Common myeloid progenitor, CD34-positive (primary cell): ENCODE measurements at places on chromosomes 7 and 10.

GRCh38 chr7:141610671-141611070 is 59.5 kb downstream of the AGK start:
- DNase-seq, result no peak
- H3K27me3 ChIP-seq, result no peaks in the 10 kb centered on the region
- no peak overlapping the region for H3K27ac ChIP-seq
- H3K4me1 ChIP-seq, result no peaks in the 10 kb centered on the region
- H3K36me3 ChIP-seq, result peaks cover 14% of the 10 kb centered on the region

DNA sequence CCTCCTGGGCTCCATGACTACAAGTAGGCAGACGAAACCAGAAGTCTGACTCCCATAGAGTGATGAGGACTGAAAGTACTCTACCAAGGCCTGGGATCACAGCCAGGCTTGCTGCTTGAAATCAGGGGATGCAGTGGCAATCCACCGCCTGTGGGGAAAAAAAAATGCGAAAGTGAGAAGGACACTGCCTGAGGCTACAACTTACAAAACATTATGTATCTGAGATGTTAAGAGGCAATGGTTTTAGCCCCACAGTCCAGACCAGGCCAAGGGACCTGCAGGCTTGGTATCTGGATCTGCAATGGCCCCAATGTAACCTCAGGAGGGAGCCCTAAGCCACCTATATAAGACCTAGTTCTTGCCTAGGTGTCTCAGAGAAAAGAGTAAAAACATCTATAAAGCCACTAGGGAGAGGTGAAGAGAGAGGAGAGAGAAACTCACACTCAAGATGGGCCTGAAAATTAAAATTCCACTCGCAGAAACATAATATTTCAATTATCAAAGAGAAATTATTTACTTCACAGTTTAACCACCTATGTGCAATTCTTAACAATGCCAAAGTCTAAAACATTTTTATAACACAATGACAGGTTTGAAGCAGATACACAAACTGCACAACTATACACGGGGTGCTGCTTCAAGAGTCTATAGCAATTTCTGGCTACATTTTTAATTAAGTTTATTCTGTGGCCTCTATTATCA is 13.9 kb downstream of the DNAJC1 start:
- peaks cover 3% of the 10 kb centered on the region for H3K36me3 ChIP-seq
- peaks cover 7% of the 10 kb centered on the region for H3K4me1 ChIP-seq
- H3K27me3 ChIP-seq, result no peaks in the 10 kb centered on the region
- peak; percentile 85 for DNase-seq

DNA sequence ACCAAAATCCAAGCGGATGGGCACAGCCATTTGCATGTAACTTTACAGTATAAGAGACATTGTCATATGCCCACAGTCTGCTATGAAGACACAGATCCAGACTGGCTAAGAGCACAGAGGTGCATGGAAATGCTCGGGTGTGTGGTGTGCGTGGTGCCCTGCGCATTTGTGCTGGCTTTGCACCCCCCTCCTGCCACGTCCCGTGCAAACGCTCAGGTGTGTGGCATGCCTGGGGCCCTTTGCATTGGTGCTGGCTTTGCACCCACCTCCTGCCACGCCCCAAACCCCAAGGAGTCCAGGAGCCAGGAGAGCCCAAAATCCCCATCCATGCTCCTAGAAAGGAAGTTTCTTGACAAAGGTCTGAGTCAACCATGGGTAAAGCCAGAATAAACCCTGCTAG is 306.2 kb downstream of the PTPRN2 start:
- DNase-seq, result no peak
- H3K27me3 ChIP-seq, result no peaks in the 10 kb centered on the region
- H3K27ac ChIP-seq, result no peak overlapping the region
- H3K4me3 ChIP-seq, result no peak overlapping the region

GRCh38 chr10:107437921-107438320 is 273.4 kb upstream of the SORCS1 start:
- DNase-seq, result no peak
- H3K27ac ChIP-seq, result no peak overlapping the region
- no peaks in the 10 kb centered on the region for H3K27me3 ChIP-seq
- H3K4me3 ChIP-seq, result no peak overlapping the region
- no peaks in the 10 kb centered on the region for H3K4me1 ChIP-seq

GRCh38 chr10:75639736-75640135 is 208.3 kb downstream of the LRMDA start:
- DNase-seq, result no peak
- no peaks in the 10 kb centered on the region for H3K4me1 ChIP-seq
- no peak overlapping the region for H3K4me3 ChIP-seq

DNA sequence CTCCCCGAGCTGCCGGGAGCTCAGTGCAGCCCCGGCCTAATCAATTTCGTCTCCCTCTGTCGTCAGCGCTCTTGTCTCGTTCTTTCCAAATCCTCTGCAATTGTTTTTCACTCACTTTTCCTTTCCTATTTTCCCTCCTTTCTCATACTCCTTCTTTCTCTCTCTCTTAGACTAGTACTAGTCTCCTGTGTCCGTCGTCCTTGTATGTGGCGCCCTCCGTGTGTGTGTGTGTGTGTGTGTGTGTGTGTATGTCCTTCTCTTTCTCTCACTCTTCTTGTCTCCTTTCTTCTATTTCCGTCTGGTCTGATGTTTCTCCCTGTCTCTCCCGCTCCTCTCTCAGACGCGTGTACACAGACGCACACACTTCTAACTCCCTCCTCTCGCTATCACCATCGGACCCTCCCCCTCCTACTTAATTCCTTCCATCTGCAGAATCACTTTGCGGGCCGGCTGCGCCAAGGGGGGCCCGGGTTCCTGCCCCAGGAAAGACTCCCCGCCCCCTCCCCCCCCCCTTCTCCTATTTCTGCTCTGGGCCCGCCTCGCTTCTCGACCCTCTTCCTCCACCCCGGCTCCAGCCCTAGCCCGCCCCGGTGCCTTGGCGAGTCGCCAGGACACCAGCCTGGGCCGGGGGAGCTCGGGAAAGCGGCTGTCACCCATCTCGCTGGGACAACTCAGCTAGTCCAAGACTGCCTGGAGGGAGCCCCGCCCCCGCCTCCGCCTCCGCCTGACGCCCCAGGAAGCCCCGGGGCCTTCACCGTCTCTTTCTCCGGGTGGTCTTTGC is 743 bp upstream of the ZCCHC24 start:
- peak overlapping the region; percentile 68 for H3K4me3 ChIP-seq
- no peaks in the 10 kb centered on the region for H3K36me3 ChIP-seq
- H3K27me3 ChIP-seq, result peaks cover 4% of the 10 kb centered on the region
- H3K27ac ChIP-seq, result no peak overlapping the region
- peaks cover 31% of the 10 kb centered on the region for H3K4me1 ChIP-seq
- no peak for DNase-seq

DNA sequence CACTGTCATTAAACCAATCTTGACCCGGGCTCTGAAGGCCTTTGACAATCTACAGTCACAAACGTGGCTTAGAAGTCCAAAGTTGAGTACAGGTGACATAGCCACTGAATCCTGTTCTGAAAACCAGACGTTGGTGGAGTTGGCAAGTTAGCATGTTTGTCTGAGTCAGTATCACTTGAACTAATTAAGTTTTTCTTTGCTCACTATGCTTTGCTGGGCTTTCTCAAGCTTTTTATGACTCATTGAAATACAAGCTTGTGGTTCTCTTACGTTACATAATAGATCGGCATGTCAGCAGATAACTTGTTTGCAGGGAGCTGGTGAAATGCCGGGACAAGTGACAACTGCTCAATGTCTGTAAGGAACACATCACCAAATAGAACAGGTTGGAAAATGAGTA is 53.8 kb downstream of the ARL5B start:
- no peak overlapping the region for H3K27ac ChIP-seq
- DNase-seq, result no peak
- no peaks in the 10 kb centered on the region for H3K4me1 ChIP-seq
- H3K36me3 ChIP-seq, result no peaks in the 10 kb centered on the region
- H3K4me3 ChIP-seq, result no peak overlapping the region

DNA sequence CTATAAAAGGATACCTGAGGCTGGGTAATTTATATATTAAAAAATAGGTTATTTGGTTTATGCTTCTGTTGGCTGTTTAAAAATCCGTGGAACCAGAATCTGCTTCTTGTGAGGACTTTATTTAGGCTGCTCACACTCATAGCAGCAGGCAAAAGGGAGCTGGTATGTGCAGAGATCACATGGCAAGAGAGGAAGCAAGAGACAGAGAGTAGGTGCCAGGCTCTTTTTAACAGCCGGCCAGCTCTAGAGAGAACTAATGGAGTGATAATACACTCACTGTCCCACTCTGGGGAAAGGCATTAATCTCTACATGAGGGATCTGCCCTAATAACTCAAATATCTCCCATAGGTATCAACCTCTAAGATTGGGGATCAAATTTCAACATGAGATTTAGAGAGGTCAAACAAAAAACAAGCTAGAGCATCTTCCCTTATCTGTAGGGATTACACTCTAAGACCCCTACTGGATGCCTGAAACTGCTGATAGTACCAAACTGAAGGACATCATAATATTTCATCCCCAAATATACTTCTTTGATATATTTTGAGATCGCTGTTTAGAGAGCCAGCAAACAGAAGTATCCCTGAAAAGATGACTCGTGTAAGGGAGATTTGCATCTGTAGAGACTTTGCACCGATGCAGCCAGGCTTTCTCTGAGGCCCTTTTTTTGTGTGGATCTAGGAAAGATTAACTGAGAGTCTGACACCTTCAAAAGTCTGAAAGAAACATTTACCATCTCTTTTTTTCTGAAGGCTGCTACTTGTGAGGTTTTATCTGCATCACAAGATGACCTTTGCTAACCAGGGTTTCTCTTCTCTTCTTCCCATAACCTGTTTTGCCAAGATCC is 717.0 kb upstream of the MBL2 start:
- no peaks in the 10 kb centered on the region for H3K27me3 ChIP-seq
- DNase-seq, result no peak
- H3K4me1 ChIP-seq, result no peaks in the 10 kb centered on the region
- H3K27ac ChIP-seq, result no peak overlapping the region

- H3K4me3 ChIP-seq, result no peak overlapping the region
- H3K27ac ChIP-seq, result no peak overlapping the region
These were observed 20.9 kb downstream of the ANKIB1 start for GRCh38 chr7:92266415-92267241.

DNA sequence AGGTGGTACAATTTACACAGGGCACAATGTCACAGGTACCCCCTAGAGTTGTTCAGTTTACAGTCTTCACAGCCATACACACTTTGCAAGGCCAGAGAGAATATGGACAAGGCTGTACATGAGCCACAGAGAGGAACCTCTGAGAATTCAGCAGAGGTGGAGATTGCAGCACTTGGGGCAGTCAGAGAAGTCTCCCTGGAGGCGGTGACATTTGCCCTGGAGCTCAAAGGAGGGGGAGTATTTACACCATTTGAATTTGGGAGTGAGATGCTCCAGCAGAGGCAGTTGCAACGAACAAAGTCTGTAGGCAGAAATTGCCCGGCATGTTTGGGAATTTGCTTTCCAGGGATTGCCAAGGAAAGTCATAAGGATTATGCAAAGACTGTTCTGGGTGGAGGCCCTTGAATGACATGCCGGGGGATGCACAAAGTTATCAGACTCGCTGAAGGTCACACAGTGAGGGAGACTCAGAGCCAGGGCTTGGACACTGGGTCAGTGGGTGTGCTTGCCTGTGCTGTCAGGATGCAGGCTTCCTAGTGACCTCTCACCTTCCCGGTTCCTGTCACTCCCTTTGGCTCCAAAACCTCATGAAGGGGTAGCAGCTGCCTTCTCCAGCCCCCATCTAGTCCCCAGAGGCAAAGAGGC is 160.7 kb upstream of the PCBD1 start:
- no peaks in the 10 kb centered on the region for H3K27me3 ChIP-seq
- H3K36me3 ChIP-seq, result no peaks in the 10 kb centered on the region
- no peak overlapping the region for H3K4me3 ChIP-seq
- DNase-seq, result no peak
- H3K27ac ChIP-seq, result no peak overlapping the region

DNA sequence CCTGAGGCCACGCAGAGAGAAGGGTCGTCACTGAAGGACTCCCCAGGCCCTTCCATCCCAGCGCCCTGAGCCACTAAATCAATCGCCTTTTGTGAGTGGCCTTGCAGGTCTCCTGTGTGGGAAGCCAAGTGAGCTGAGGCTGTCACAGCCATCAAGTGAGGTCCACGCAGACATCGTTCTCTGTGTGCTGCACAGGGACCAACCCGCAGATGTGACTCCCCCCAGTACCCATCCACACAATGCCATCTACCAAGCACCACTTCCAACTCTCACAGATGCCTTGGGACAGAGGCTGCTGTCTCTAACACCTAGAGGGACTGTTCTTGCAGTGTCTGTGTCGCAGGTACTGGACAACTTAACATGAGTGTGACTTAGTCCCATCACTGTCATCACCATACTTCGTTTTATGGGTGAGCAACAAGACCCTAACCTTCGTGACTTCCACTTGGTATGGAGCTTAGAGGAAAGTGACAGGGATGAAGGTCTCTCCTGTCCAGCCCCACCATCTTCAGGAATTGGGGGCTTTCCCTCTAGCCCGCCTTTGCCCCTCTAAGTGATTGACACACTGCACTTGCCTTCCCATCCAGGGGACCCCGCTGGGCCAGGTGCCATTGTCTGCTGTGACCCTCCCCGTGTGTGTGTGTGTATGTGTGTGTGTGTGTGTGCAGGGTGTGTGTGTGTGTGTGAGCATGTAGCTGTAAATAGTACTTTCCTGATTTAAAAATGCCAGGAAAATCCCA is 51.4 kb upstream of the TMEM72 start:
- no peaks in the 10 kb centered on the region for H3K4me1 ChIP-seq
- H3K27me3 ChIP-seq, result peaks cover 19% of the 10 kb centered on the region
- no peak overlapping the region for H3K4me3 ChIP-seq
- no peak for DNase-seq

- no peaks in the 10 kb centered on the region for H3K27me3 ChIP-seq
- H3K27ac ChIP-seq, result no peak overlapping the region
- H3K4me3 ChIP-seq, result no peak overlapping the region
- no peaks in the 10 kb centered on the region for H3K4me1 ChIP-seq
These were observed 24.5 kb upstream of the ZNF488 start for GRCh38 chr10:47408606-47409005.

DNA sequence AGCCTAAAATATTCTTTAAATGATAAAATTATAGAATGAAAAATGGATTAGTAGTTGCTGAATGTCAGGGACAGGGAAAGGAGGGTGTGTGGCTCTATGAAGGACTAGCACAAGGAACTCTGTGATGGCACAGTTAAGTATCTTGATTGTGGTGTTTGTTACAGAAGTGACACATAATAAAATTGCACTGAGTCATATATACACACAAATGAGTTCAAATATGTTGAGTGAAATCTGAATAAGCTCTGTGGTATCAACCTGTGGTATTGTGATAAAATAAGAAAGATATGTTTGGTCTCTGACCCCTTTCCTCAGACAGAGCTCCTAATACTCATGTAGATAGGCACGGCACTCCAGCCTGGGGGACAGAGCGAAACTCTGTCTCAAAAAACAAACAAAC is 181.5 kb upstream of the TRIM24 start:
- no peak for DNase-seq
- no peaks in the 10 kb centered on the region for H3K36me3 ChIP-seq
- no peaks in the 10 kb centered on the region for H3K4me1 ChIP-seq
- no peak overlapping the region for H3K4me3 ChIP-seq
- H3K27ac ChIP-seq, result no peak overlapping the region
- no peaks in the 10 kb centered on the region for H3K27me3 ChIP-seq

- no peak overlapping the region for H3K27ac ChIP-seq
- no peaks in the 10 kb centered on the region for H3K4me1 ChIP-seq
- DNase-seq, result no peak
- no peak overlapping the region for H3K4me3 ChIP-seq
- peaks cover 18% of the 10 kb centered on the region for H3K27me3 ChIP-seq
These were observed 500.2 kb downstream of the DNAJB6 start for GRCh38 chr7:157837047-157837446.
